Ammon's horn (tissue), 1 donor: ENCODE measurements at places on chromosomes 12 and 14.

DNA sequence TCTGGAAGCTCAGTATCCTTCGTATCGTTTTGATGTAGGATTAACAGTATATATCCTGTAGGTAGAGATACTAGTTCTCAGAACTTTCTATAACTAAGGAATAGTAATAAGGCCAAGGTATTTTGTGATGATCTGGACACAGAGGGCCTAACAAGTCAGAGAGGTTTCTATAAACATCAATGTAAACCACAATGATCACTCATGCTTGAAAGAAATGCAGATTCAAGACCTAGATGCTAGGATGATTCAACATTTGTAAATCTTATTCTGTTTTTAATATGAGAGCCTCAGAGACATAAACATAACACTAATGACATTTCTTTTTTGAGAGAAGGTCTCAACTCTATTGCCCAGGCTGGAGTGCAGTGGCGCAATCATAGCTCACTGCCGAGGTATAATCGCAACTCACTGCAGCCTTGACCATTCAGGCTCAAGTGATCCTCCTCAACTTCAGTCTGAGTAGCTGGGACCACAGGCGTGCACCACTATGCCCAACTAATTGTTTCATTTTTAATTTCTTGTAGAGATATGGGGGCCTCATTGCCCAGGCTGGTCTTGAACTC lies 16.2 kb downstream of the SUPT16H start:
- no peak for DNase-seq

DNA sequence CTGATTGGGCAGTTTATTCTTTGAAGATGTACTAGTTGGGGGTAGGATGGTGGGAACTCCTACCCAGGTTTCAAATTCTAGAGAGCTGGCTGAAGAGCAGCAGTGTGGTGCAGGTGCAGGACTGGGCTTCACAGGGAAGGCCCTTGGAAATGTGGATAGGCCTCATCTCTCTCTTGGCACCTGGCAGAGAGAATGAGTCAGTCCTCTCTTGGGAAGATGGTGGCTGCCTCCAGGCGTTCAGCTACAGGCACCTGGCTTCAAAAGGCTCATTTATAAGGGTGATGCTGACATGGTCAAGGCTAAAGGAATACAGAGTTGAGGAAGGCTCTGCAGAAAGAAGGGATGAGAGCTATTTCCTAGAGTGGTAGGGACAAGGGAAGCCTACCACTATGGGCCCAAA lies 179.7 kb upstream of the VASH1 start:
- DNase-seq = no peak

- no peak for DNase-seq
Measured at GRCh38 chr14:68563251-68564131, 229.4 kb downstream of the ZFP36L1 start.

- peak; percentile 23 for DNase-seq
Measured at GRCh38 chr12:14885718-14886221, at the start of gene MGP. MGP (minus strand) TSS chr12:14885854; CDS start chr12:14885791, 63 bp downstream.

- DNase-seq = no peak
Measured at GRCh38 chr12:48045965-48046518, 41.8 kb upstream of the COL2A1 start.

DNA sequence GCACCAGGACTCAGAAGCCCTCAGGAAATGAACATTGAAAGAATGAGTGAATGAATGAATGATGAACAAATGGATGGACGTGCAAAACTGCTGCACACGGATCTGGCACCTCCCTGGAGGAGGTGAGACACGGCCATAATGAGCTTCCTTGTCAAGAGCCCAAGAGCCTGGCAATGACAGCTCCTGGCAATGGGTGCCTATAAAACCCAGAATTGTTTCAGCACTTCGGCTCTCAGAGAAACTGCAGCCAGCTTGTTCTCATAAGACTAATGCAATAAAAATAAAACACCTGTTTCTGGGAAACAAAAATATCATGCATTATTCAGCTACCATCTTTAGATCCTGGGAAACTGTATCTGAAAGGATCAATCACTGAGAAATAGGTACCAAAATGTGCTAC lies 200.5 kb upstream of the SFSWAP start:
- DNase-seq = no peak

DNA sequence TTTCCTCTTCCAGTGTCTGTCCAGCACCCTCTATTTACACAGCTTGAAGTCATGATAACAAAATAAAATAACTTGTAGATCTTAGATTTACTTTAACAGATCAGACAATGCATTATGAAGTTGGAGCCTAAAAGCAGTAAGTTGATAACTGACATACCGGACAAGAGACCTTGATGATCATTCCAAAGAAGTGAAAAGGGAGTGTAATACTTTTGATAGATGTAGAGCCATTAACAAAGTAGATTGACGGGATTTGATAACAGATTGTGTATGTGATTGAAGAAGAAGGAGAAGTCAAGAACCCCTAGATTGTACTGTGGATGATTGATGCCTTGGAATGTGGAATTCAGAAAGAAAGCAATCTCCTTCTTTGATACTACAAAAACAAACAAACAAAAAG lies 403.8 kb upstream of the MGAT4C start:
- DNase-seq = no peak

DNA sequence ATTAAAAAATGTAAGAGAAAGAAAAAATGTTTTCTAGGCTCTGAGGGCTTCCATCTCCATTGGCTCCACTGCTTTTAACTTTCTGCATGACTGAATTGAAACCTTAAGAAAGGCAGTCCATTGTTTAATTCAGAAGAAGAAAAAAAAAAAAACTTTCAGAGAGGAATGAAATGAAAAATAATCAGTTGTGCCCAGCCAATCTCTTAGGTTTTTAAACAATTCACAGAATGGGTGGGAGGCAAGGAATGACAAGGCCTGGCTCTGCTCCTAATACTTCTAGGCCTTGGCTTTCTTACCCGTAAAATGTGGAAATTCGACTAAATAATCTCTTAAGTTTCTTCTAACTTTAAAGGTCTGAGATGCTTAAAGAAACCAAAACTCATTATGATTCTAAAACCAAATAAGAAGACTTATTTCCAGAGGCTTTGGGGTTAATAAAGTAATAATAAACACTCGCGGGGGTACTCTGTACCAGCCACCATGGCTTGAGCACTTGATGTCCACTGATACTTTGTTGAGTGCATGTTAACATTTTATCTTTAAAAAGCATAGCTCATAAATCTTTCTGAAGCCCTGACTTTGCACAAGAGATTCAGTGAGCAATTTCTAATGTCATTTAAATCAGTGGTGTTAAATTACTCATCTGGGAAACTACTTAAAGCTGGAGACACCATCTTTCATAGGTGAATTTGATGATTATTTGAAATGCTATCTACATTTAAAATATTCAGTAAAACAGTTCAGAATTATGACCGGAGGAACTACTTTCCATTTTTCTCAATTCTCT lies 49.6 kb downstream of the STON2 start:
- DNase-seq = no peak

DNA sequence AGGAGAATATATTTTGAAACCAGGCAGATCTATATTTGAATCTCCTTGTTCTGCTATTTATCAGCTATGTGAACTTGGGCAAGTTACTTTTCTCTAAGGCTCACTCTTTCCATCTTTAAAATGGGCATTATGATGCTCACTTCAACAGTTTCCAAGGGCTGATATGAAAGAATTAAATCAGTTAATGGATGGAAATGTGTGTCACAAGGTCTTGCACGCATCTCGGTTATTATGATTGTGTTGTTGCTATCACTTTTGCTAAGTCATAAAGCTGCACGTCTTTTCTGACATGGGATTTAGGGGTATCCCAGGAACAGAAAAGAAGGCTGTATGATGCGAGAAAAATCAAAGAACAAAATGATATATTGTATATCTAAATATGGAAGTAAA lies 721.5 kb upstream of the TBX3 start:
- no peak for DNase-seq

DNA sequence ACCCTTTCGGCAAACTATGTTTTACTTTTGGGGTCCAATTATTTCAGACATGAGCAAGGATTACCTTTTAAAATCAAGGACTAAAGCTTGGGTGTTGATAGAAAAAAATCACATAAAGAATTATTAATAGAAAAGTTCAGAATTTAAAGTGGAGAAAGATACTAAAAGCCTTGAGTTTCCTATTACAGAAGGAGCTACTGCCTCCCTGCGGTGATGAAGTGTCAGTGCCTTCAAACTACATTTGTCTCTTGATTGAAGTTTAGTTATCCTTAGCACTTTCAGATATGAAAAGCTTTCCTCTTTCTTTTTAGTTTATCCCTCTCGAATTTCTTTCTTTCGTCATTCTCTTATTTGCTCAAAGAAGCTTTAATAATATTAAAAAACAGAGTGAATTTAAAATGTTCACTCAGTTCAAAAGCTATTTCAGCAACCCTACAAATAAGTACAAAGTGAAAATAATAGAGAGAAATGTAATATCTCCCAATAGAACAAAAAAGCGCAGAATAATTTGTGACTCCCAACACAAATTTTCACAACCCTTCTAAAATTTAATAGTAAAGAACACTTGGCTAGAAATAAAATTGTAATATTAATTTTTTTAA lies 87.6 kb downstream of the SEC23A start:
- DNase-seq = peak; percentile 86

GRCh38 chr12:10234562-10234961 lies 21.9 kb downstream of the GABARAPL1 start:
- no peak for DNase-seq

- DNase-seq = no peak
Measured at GRCh38 chr14:95290871-95291431, 28.8 kb downstream of the CLMN start.

- DNase-seq = no peak
Measured at GRCh38 chr12:32125455-32126084, 18.9 kb downstream of the BICD1 start.

DNA sequence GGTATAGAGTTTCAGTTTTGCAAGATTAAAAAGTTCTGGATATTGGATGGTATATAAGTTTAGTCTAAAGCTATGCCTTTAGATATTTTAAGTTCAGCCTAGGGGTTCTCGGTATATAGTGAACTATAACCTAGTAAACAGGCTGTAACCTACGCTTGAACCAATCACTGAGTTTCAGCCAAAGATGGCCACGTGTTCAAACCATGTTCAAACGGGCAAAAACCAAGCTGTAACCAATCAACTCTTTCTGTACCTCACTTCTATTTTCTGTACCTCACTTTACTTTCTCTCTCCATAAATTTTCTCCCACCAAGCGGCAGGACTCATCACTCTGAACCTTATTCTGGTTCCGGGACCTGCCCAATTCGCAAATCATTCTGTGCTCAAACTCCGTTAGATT lies 1.4 kb downstream of the TMBIM4 start:
- no peak for DNase-seq

DNA sequence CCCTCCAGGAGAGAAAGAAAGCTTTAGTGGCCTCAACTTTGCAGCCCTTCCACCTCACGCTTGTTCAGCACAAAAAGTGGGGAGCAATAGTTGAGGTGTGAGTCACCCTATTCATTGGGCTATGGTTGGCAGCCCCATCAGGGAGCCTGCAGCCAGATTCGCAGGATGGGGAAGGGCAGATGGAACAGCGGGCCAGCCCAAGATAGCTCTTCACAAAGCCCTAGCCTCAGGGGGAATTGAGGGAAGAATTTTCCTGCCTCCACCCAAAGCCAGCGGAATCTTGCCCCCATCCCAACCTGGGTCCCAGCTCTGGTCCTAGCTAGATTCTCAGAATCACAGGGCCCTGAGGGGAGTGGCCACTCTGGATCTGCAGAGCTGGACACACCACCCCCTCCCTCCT lies 3.6 kb upstream of the KRT5 start:
- DNase-seq = no peak
